IMR-90 (cell line): ENCODE measurements at places on chromosomes 12 and 14. TPM values are rescaled to one million over a fixed set of nuclear protein-coding genes. Genes with fewer than 3 reads are reported as not detected.

GRCh38 chr12:13686260-13686659, 295.1 kb downstream of the GRIN2B start:
- no peaks in the 10 kb centered on the region for H3K4me1 ChIP-seq
- H3K4me3 ChIP-seq = no peak overlapping the region
- H3K27me3 ChIP-seq = no peaks in the 10 kb centered on the region
- no peak for DNase-seq
- no peaks in the 10 kb centered on the region for H3K36me3 ChIP-seq

- DNase-seq = no peak
- H3K27ac ChIP-seq = no peak overlapping the region
- H3K36me3 ChIP-seq = no peaks in the 10 kb centered on the region
- no peak overlapping the region for H3K4me3 ChIP-seq
- H3K4me1 ChIP-seq = no peaks in the 10 kb centered on the region
Observed at GRCh38 chr12:29980304-29980703, 196.6 kb upstream of the TMTC1 start.

DNA sequence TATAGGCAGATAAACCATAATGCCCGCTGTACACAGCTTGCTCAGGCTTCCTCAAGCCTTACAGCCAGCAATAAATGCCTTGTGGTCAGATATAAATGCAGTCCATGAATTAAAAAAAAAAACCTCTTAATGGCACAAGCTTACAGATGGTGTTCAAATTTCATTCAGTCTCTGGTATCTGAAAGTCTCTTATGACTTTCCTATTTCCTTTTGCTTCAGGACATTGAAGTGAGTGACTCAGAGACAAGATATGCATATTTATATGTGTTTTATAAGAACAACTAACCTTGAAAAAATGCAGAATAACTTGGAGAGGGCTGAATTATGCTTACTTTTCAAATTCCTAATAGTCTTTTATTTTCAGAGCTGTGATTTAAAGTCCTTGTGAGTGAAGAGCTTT, 426.9 kb upstream of the MIS18BP1 start:
- DNase-seq = peak; percentile 69
- H3K27me3 ChIP-seq = no peaks in the 10 kb centered on the region
- no peaks in the 10 kb centered on the region for H3K36me3 ChIP-seq
- no peak overlapping the region for H3K27ac ChIP-seq
- no peaks in the 10 kb centered on the region for H3K4me1 ChIP-seq

DNA sequence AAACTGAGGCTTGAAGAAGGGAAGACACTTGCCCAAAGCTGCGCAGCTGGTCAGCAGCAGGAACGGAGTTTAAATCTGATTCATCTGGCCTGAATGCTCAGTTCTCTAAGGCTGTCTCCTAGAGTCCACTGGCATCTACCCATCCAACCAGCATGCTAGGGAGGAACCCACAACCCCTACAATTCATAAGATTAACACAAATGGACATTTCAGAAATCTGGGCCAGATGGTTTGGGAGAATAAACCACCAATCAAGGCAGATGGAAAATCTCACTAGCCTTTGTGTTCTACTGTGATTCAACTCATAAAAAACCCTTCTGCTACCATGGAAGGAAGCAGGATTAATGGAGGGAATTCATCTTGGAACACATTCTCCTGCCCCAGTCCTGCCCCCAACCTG, 67.8 kb downstream of the WSCD2 start:
- H3K4me3 ChIP-seq = no peak overlapping the region
- no peak for DNase-seq
- no peak overlapping the region for H3K27ac ChIP-seq
- no peaks in the 10 kb centered on the region for H3K36me3 ChIP-seq
- H3K27me3 ChIP-seq = no peaks in the 10 kb centered on the region

DNA sequence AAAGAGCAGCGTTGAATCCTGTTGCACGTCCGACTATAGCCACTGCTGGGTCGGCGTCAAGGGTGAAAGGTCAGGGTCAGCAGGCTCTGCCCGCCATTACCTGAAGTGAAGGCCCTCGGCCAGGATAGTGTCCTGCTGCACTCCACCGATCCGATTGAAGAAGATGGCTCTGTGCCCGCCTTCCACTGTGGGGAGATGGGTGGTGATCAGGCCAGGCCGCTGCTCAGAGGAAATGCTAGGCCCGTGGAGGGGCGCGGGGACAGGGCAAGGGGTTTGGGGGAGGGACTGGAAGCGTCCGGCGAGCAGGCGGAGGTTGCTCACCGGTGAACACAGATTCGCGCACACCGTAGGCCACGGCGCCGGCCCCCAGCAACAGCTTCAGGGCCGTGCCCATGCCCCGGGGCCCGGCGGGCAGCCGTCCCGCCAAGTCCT, 352 bp downstream of the PHB2 start:
- H3K27me3 ChIP-seq = no peaks in the 10 kb centered on the region
- H3K36me3 ChIP-seq = peaks cover 43% of the 10 kb centered on the region
- DNase-seq = no peak
- peak overlapping the region; percentile 66 for H3K4me3 ChIP-seq
- peak overlapping the region; percentile 76 for H3K27ac ChIP-seq

DNA sequence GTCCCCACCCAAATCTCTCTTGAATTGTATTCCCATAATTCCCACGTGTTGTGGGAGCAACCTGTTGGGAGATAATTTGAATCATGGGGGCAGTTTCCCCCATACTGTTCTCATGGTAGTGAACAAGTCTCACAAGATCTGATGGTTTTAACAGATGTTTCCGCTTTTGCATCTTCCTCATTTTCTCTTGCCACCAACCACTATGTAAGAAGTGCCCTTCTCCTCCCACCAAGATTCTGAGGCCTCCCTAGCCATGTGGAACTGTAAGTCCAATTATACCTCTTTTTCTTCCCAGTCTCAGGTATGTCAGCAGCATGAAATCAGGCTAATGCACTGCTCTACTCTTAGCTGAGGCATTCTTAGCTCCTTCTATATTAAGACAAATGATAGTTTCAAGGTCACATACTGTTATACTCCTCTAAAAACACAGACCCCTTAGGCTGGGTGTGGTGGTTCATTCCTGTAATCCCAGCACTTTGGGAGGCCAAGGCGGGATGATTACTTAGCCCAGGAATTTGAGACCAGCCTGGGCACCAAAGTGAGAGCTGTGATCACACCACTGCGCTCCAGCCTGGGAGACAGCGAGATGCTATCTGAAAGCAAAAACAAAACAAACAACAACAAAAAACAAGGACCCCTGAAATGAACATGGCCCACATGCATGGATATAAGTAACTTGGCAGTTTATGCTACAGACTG, 3.6 kb downstream of the SCAF11 start:
- 0 out of 2 replicates have a peak, but pooled peaks cover 2% of the 10 kb centered on the region for H3K36me3 ChIP-seq
- no peak overlapping the region for H3K27ac ChIP-seq
- no peaks in the 10 kb centered on the region for H3K27me3 ChIP-seq
- DNase-seq = no peak
- no peak overlapping the region for H3K4me3 ChIP-seq

- no peak overlapping the region for H3K27ac ChIP-seq
- DNase-seq = no peak
- H3K27me3 ChIP-seq = peaks cover 18% of the 10 kb centered on the region
- H3K4me1 ChIP-seq = no peaks in the 10 kb centered on the region
- no peaks in the 10 kb centered on the region for H3K36me3 ChIP-seq
Observed at GRCh38 chr12:114291389-114292060, 114.4 kb downstream of the TBX5 start.

Gene REP15
- 0.48 and 0.75 TPM in 2 replicates for polyA plus RNA-seq

Gene BDKRB1
- 130 and 142 TPM in 2 replicates for polyA plus RNA-seq

Gene TMEM30B
- polyA plus RNA-seq = 0.03 and 0.13 TPM in 2 replicates
